ENCODE measurements at places on chromosomes 2 and 18.

GRCh38 chr2:24110660-24111303 is 12.4 kb downstream of the PFN4 start:
- DNase-seq: no peak

DNA sequence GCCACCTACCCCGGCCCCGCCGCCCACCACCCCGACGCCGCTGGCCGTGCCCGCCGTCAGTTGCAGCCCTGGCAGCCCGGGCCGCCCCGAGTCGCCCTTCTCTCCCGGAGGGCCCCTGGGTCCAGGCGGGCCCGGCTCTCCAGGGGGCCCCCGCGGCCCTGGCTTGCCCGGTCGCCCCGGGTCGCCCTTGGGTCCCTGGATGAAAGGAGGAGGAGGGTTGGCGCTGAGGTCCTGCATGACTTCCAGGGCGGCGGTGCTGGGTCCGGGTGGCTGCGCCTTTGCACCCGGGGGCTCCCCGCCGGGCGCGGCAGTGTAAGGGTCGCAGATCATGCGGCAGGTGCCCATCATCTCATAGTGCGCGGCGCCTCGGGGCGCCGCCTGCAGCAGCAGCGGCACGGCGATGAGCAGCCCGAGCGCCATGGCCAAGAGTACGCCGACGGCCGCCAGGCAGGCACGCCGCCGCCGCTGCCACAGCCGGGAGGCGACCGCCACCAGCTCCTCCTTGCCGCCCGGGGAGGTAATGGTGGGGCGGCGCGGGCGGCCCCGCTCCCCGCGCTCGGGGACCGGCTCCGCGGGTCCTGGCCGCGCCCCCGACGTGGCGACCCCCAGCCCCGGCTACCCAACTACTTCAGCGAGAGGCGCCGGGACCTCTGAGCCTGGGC is 570 bp downstream of the C1QL2 start:
- DNase-seq: no peak

- DNase-seq: no peak
Observed at GRCh38 chr2:26578581-26578980, 62.6 kb downstream of the CIB4 start.

- no peak for DNase-seq
Observed at GRCh38 chr18:9706081-9706935, 1.8 kb upstream of the RAB31 start.

DNA sequence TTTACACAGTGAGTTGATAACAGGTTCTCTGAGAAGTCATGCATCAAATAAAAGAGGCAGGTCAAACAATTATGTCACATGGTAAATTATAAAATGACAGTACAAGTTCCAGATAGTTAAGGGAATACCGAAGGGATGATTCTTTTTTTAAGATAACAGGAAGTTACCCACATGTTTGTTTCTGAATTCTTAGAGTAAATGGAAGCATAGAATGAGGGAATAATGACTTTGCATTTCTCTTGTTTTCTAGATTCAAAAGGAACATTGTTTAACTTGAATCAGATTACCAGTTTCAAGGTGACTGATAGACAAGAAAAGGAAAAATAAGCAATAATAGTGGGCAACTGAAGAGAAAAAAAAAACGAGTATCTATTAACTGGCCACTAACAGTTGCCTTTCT is 124.5 kb downstream of the MIB1 start:
- DNase-seq: no peak

GRCh38 chr18:62258616-62259015 is 66.5 kb upstream of the TNFRSF11A start:
- DNase-seq: no peak

DNA sequence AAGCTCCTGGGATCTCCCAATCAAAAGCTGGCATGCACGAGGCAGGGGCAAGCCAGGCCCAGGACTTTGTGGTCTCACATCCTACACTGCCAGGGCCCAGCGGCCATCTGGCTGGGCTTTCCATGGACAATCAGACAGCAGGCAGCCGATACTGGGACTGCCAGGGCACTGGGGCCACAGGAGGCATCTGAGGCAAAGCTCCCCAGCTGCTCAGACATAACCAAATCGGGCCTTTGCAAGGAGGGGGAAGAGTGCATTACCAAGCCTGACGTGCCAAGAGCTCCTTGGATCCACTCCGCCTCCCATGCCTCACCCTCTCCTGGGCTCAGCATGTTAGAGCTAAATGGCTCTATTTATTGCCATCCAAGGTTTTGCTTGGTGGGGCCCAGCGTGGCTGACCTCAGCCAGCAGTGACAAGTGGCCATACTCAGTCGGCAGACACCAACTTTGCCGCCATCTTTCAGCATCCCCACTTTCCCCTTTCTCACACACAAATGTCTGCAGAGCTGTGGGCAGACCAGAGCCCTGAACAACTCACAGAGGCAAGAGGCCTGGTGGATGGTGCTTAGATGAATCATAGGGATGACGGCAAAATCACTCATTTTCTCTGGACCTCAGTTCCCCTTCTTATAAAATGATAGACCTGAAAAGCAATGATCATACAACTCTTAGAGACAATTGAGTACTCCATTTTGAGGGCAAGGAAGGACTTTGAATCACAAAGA is 200.8 kb downstream of the TTC32 start:
- DNase-seq: no peak

GRCh38 chr2:171522052-171522787 is at the start of gene CYBRD1:
Gene CYBRD1, plus strand, starts transcription at chr2:171522474. Its CDS starts 72 bp downstream, at chr2:171522546.
- DNase-seq: peak; percentile 2

DNA sequence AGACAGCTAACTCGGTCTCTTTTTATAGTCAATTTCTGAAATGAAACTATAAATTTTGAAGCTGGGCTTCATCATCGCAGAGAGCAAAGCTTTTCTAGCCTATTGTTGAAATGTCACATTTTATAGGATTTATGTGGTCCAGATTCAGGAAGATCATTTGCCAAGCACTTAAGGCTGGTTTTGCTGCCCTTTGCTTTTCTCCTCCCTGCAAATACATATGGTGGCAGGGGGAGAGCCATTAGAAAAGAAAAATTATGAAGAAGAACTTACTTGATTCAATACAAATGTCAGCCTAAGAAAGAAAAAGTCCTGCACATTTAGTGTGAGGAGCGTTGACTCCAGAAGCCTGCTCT is 206.9 kb upstream of the NRP2 start:
- no peak for DNase-seq

DNA sequence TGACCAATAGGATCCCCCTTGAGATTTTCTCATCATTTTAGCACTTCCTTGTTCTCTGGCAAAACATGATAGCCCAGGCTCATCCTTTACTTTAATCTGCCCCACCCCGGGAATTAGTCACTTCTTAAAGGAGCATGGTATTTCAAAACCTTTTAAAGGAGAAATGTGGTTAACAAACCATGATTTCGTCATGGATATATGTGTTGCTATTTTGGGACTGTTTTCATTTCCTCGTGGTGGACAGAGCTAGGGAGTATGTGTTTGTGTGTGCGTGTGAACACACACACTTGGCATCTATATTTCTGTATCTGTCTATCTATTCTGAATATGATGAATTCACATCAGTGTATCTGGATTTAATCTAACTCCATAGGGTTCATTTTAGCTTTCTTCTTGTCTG is 128.1 kb downstream of the BIRC6 start:
- no peak for DNase-seq

DNA sequence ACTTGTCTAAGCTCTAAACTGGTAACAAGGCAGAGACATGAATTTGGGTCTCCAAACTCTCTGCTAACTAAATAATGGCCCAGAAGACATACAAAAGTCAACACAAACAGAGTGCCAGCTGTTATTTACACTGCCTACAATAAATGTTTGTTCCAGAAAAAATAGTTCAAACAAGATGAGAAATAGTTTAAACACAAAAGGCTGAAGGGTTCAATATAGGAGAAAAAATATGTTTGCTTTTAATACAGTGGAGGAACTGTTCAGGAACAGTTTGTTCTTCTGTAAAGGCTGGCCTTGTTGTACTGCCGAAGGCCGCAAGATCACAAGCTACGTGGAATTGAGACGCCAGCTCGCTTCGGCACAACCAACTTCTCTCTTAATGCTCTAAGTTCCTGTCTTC is 74.6 kb downstream of the AFF3 start:
- DNase-seq: no peak

GRCh38 chr2:232447638-232448303 is 8.2 kb upstream of the ALPI start:
- DNase-seq: no peak

DNA sequence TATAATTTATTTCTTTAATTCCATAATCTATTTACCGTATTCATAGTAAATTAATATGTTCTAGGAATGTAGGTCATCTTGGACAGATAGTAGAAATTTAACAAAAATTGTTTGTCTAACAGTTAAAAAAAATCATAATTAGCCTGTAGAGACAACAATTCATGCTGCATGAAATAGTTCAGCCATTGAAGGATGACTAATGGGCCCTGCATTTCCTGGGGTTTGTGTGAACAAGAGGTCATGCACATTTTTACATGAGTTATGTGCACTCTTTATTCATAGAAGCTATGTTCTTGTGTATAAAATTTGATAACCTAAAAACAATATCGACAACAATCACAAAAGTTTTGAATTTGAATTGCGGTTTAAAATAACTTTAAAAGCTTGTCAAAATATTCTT is 1663.6 kb downstream of the SUCLG1 start:
- DNase-seq: no peak
